ENCODE measurements at places on chromosomes 4 and X.

DNA sequence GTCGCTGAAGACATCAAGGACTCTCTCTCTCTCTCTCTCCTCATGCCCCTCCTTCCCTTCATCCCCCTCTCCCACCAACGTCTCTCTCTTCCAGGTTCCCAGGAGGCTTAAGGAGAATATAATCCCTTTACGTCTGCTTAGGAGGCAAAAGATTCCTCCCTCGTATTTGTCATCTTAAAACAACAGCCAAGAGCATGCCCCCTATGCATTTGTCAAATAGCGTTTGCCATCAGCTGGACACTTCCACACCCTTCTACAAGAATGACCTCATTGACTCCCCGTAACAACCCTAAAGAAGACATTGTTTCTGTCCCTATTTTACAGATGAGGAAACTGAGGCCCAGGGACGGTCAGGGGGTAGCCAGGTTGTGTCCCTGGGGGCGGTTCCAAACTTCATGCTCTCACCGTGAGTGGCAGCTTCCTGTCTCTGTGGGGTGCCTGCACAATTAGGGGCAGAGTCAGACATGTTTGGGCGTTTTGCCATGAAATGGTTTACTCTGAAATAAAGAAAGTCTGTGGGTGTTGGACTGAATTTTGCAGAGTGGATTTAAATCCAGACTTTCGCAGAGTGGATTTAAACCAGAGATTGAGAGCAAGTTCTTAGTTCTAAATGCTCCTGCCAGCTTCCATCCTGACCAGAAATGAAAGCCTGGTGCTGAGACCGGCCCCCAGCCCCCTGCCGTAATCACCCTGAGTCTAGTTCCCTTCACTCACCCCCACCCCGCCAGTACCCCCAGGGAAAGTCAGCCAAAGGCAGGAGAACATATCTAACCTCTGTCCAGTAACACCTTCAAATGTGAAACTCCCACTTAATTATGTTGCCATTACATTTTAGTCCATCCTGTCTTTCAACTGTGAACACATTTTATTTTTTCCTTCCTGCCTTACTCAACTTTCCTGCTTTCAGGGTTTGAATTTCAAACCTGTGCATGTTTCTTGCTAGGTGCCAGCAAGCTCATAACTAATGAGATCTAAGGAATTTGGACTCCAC, 44.3 kb upstream of the TBL1X start:
- no peak for DNase-seq

- DNase-seq: no peak
Measured at GRCh38 chrX:121869876-121870477, 822.6 kb downstream of the GLUD2 start.

- DNase-seq: peak; percentile 37
Measured at GRCh38 chr4:23828020-23828715, 61.7 kb downstream of the PPARGC1A start.

DNA sequence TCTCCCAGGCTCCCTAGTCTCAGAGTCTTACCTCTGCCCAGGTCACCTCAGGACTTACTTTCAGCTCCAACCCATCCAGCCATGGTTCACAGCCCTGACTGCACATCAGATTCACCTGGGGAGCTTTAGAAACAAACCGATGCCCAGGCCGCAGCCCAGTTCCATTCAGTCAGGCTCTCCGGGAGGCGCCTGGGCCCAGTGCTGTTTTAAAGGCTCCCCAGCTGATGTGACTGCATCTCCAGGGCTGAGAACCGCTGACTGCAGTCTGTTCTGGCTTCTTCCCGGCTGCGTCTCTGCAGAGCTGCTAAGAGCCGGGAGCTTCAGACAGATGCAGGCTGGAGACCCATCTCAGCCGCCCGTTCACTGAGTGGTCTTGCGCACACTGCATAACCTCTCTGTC, 44.4 kb upstream of the LGI2 start:
- no peak for DNase-seq

GRCh38 chr4:89836031-89836745, 773 bp downstream of the SNCA start:
- no peak for DNase-seq

DNA sequence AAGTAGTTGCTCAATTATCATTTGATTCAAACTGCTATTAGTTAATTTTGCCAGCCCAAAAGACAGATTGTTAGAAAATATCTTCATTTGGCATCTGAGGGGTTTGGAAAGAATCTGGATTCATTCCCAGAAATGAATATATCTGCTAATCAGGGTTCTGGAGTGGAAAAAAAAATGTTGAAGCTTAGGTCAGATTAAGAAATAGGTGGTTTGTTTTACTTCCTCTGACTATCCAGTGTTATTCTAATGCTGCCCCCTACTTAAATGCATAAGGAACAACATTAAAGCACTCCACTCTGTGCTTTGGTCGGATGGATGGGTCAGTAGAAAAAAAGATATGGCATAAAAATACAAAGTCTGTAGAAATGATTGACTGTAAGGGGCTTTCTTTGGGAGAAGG, 89.0 kb downstream of the LUZP4 start:
- no peak for DNase-seq

DNA sequence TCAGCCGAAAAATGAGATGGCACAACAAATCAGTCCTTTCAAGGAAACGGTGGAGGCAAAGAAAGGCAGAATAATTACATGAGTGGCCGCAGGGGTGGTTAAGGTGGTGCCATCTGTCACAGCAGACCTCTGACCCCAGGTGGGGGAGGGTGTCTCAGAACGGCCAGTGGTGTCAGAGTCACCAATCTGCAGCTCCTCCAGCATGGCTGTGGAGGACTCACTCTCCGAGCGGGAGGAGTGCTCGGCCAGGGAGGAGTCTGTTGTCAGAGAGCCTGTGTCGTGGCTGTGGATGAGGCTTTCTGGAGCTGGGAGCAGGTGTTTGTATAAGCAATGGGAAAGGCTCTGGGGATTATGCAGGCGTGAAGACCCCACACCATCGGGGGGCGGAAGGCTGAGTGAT, 130.3 kb upstream of the PDLIM3 start:
- no peak for DNase-seq

- DNase-seq: peak; percentile 26
Measured at GRCh38 chr4:152460488-152460887, 75.4 kb downstream of the FBXW7 start.

GRCh38 chrX:118528071-118528737, 32.6 kb downstream of the DOCK11 start:
- no peak for DNase-seq

DNA sequence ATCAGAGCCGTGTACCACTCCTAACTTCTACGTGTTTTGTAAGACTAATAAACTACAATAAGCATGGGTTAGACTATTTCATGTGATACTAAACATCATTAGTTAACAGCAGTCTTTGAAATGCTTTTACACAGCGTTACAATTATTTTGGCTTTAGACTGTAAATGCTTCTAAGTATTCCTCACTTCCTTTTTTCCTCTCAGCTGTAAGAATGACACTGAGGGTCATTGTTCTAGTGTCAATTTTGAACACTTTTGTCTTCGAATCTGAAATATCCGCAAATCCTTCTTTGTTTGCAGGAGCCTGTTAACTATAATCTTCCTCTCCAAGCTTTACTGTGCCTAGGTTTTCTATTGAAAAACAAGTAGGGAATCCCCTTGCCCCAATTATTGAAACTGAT, 1.5 kb downstream of the ABCE1 start:
- no peak for DNase-seq

DNA sequence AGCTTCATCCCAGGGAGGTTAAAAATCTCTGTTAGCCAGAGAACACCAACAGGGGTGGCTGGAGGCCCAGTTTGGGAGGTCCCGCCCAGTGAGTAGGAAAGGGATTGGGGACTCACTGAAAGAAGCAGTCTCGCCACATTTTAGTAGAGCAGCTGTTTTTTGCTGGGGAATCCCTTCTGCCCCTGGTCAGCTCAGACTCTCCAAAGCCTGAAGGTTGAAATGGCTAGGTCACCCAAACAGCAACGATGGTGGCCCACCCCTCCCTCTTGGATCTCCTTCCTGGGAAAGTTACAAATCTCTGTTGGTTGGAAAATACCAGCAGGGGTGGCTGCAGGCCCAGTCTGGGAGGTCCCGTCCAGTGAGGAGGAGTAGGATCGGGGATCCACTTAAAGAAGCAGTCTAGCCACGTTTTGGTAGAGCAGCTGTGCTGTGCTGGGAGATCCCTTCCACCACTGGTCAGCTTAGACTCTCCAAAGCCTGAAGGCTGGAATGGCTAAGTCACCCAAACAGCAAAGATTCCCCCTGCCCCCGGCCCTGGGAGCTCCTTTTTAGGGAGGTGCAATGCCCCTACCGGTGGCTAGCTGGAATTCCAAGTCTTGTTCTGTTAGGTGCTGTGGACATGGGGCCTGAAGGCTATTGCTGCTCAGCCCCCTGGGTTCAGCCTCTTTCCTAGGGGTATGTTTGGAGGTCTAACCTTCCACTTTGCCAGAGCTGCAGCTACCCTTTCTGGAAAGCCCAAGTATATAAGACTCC, 40.0 kb upstream of the TEX13A start:
- DNase-seq: no peak

DNA sequence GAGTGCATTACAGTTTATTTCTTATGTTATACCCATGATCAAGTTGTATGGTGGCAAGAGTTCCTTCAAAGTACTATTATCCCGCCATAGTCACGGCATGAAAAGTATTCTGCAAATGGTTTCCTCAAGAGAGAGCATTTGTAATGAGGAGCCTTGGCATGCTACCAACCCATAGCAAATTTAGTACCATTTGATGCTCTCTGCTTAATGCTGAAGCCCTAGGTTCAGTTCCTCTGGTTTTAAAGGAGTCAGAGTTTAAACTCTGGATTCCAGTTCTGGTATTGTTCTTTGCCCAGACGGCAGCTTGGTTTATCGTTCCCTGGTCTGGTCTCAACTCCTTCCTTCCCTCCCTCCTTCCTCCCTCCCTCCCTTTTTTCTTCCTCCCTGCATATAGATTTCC, 371.3 kb downstream of the BMPR1B start:
- DNase-seq: no peak

- no peak for DNase-seq
Measured at GRCh38 chr4:98744372-98745150, 86.2 kb upstream of the TSPAN5 start.

DNA sequence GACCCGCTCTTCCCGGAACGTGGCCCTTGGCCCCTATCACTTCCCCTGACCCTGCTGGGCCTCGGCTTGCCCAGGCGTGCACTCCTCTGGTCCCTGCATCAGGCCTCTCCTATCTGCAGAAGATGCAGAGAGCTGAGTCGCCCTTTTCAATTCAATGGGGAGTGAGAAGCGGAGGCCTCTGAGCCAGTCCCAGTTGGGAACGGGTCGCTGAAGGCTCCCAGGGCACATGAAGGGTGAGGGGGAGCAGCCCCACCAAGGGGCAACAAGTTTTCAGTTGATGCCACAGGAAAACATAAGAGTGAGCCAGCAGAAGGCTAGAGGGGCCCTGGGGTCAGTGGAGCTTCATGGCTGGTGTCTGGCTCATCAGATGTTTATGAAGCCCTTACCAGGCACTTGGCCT, 17.1 kb downstream of the PSAPL1 start:
- no peak for DNase-seq

DNA sequence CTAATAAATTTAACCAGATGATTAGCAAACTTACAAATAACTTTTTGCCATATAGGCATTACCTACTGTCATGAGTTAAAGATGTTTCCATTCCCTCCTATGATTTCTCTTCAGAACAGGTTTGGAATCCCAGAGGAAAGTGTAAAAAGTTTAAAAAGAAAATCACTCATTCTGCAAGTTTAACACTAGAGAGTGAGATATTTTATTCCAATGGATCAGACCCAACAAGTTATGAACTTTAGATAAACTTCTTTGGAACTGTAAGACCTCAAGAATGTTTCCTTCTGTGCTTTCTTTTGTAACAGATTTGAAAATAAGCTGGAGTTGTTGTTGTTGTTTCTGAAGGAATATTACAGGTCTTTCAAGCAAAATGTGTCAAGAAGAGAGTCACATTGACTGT, 51.6 kb downstream of the PPP3CA start:
- DNase-seq: no peak

GRCh38 chr4:95450294-95450693, 98.5 kb downstream of the UNC5C start:
- DNase-seq: no peak

- DNase-seq: no peak
Measured at GRCh38 chrX:5051831-5052491, 1176.7 kb downstream of the NLGN4X start.

- DNase-seq: no peak
Measured at GRCh38 chrX:330726-331150, 12.1 kb upstream of the GTPBP6 start.

DNA sequence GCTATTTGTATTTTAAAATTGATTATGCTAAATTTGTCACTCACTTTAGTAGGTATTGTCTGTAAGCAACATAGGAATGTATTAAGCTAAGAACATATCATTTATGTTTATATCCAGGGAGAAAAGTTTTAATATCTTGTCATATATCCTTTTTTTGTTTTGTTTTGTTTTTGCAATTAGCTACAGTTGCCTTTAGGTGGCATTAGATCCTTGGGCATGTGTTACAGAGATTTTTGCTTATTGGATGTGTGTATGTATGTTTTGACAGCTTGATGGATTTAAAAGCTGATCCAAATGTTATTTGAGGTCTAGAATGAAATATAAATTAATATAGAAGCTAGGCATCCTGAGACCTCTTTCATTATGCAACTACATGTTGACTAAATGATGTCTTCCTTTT, 36.1 kb upstream of the OTUD4 start:
- DNase-seq: no peak

DNA sequence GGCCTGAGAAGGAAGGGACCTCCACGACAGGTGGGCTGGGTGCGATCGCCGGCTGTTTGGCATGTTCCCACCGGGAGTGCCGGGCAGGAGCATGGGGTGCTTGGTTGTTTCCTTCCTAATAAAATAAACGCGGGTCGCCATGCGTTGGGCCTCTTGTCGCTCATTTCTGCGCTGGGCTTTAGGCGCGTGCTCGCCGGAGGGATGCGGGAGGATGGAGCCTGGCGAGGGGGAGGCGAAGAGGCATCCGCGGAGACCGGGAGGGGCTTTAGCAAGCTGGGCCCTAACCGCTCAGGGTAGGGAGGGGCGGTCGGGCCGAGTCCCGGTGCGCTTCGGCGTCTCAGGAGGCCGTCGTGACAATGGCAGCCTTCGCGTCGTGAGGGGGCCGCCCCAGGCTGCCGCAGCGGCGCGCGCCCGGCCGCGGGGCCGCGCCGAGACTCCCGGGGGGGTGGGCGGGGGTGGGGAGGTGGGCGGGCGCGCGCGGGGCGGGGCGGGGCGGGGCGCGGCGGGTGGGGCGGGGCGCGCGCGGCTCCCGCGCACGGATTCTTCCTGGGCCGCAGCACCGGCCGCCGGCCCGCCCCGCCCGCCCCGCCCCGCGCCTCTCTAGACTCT, 476 bp upstream of the GDI1 start:
- no peak for DNase-seq

Measured in BJ (cell line).